ENCODE measurements at places on chromosomes 2 and 18.

DNA sequence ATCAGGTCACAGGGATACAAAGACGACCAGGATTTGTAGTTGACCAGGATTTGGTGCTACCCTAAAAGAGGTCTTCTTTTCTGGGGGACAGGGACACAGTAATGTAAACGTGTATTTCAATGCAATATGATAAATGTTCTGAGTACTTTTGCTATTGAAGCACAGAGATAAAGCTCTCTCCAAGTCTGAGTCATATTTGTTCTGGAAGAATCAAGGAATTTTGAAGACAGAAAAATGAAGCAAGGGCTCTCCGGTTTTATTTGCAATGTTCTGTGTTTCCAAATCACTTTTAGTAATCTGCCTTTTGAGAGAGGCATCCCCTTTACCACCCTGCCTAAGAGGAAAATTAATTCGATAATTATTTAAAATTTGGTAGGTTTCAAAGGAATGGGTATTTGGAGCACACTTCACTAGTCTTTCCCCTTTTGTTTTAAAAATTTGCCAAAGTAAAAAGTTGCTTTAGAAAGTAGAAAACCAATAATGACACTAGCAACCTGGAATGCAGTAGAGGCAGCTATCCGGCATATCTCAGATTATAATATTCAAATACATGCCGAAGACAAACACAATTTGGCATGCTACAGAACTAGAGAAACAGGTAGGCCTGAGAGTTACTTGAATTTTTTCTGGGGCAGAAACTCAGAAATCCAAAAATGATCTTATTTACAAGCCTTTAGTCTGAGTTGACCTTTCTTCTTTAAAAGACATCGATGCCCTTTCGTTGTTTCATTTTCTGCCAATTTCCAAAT is 82.7 kb downstream of the MREG start:
- DNase-seq, result no peak

DNA sequence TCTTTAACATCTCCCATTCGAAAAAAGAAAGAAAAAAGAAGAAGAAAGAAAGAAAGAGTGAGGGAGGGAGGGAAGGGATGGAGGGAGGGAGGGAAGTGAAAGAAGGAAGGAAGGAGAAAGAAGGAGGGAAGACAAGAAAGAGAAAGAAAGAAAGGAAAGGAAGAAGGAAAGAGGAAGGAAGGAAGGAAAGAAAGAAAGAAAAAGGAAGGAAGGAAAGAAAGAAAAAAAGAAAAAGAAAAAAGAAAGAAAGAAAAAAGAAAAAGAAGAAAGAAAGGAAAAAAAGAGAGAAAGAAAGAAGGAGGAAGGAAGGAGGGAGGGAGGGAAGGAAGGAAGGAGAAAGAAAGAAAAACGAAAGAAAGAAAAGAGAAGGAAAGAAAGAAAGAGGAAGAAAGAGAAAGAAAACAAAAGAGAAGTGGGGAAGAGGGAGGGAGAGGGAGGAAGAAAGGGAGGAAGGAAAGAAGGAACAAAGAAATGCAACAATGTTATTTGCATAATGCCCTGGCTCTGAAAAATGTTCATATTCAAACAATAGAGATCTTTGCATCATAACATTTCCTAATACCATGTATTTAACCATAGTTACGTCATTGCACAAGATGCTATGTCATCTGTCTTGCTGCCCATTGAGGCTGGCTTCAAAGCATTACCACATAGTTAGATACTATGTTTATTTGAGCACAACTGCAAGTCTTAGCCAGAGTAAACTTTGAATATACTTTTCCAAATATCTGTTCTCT is 550.6 kb downstream of the DSC3 start:
- no peak for DNase-seq

DNA sequence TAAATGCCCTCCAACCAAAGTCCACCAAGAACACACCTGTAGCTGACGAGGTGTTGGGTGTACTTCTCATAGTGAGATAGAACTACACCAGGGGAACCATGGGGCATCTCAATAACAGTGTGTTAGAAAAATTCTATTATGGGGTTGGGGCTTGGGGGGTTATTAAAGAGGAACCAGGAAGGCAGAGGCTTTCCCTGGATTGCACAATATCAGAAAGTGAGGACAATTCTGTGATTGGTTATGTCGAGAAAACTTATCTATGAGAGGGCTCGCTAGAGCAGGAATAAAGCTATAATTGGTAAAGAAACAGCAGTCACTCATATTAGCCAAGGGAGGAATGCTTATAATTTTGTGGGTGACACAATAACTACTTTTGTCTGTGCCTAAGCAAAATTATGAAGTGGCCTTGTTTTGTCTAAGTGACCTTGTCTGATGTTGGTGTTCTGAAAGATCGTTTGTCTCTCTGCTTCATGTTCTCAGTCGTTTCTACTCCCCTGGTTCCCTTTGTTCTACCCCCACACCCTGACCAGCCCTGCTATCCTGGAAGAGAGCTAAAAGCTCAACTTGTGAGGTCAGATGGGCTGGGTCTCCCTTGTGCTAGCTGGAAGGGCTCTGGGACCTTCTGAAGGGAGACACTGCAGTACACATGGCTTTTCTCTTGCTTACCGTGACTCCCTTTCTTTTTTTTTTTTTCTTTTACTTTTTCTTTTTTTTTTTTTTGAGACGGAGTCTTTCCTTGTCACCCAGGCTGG is 21.6 kb upstream of the INO80C start:
- no peak for DNase-seq

DNA sequence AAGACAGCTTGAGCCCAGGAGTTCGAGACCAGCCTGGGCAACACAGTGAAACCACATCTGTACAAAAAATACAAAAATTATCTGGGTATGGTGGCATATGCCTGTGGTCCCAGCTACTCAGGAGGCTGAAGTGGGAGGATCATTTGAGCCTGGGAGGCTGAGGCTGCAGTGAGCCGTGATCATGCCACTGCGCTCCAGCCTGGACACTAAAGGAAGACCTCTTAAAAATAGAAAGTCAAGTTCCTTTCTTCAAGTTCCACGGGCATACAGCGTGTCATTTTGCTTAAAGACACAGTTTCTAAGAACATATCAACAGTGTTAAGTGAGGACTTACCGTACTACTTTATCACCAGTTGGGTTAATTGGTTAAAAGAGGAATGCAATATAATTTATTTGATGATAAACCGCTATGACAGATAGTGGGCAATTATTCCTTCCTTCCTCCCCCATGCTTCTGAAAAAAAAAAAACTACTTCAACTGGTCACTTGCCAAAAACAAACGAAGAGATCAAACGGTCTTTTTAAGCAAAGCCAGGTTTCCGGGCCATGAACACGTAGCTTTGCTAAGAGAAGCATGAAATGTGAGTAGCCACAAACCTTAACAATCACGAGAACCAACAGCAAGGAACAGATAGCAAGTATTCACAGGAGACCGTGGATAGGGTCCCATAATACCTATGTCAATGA is 21.4 kb downstream of the AP1S3 start:
- no peak for DNase-seq

DNA sequence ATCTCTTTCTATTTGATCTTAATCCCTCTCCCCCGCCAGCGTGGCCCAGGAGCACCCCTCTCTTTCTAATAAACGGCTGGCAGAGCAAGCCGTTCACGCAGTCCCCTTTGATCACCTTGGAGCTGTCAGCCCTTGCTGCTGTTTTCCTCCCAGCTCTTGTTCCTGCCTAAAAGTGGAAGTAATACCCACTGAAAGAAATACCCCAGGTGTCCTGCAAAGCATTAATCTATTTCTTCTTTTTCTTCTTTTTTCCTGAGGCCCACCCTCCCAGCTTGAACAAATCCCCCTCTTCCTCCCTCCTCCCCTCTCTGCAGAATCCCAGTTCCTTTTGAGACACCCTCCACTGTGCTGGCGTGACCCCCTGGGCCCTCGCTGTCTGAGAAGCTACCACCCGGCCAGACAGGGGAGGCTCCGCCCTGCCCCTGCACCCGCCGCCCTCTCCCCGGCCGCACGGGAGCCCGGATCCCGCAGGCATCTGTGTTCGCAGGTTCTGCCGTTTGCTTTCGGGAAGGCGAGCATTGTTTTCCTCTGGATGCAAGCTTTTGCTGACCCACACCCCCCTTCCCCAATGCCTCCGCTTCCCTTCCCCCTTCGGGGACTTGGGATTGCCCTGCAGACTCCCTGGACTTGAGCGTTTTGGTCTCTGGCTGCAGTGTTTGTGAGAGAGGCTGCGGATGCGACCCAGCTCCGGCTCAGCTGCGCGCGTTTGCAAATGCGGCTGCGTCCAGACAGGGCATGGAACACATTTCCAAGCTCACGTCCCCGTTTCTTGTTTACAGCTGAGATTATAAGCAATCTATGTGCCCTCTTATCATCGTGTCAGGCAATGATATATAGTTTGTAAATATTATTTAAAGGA is 631.5 kb downstream of the NYAP2 start:
- no peak for DNase-seq

GRCh38 chr2:236176417-236176816 is 8.2 kb upstream of the GBX2 start:
- DNase-seq, result no peak

DNA sequence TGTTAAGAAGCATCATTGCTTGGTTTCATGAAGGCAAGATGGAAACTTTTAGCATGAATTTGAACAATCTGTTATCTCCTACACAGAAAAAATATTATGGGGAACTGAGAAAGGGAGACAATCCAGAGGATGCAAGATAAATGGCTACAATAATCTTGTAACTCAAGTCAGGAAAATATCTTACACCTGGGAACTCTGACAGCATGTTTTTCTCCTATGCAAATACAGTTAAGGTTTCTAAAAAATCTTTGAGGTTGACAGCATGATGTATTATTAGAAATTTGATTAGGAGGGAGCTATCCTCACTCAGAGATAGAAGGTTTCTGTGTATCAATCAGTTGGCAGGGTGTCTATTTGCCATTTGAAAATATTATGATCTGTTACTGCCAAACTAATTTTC is 75.6 kb downstream of the GPD2 start:
- no peak for DNase-seq

- DNase-seq, result no peak
Observed at GRCh38 chr18:23067236-23067635, 68.0 kb upstream of the CABLES1 start.

- DNase-seq, result no peak
Observed at GRCh38 chr2:160022162-160022561, 40.3 kb downstream of the PLA2R1 start.

DNA sequence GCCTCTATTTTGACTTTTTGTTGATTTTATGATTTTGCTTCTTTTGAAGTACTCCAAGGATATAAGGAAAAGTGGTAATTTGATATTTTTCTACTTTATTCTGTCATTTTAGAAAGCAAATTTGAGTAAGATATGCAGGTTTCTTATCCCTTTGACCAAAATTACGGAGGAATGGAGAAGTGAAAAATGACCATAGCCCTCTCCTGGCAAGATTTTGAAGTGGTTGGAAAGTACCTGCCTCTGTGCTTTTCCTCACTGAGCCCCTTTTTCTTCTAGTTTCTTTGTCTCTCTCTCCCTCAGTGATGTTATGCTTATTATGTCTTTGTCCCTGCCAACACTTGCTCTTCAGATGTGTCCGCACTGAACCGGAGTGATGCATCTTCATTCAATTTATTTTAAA is 898.1 kb downstream of the EPHA4 start:
- DNase-seq, result no peak

DNA sequence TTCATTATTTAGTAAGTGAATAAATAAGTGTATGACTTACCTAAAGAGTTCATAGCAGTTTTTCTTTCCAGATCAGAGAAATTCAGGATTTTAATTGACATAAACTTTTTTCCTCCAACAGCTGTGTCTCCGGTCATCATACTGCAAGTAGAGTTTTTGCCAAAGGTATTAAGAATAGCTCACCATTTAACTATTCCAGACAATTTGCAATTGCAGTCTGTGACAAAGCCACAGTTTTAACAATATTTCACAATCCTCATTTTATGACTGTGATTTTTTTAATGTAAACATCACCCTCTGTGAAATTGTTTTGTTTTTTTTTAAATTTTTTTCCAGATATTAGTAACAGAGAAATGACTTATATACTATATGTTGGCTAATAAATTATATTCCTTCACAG is 199.1 kb downstream of the TRIB2 start:
- no peak for DNase-seq

GRCh38 chr18:30903566-30903965 is 139.0 kb downstream of the DSC3 start:
- no peak for DNase-seq

All from CD4-positive, alpha-beta T cell treated with Interleukin-2 at 100 ng/mL for 4 hours (primary cell).